ENCODE measurements at places on chromosomes 13 and 19.
A peak's percentile ranks its signal among the peaks of the same experiment; 100 is the strongest.

DNA sequence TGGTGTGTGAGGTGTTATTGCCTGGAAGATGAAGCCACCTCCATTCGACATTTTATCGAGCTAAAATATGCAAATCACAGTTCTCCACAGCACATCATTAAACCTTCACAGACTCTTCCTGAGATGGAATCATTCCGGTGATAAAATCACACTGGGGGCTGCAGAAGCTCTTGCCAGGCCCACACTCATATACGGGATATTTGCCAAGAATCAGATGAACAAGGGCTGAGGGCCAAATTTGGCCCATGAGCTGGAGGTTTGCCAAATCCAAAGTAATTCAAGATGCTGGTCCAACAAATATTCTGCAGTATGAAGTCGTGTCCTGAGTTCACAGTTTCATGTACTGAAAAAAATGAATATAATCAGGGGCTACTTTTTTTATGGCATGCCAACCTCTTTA lies 16.7 kb upstream of the RXFP2 start:
- DNase-seq: no peak
- no peaks in the 10 kb centered on the region for H3K36me3 ChIP-seq
- no peaks in the 10 kb centered on the region for H3K27me3 ChIP-seq
- no peak overlapping the region for H3K4me3 ChIP-seq

GRCh38 chr13:87887459-87888123 lies 216.4 kb downstream of the SLITRK5 start:
- H3K27me3 ChIP-seq: no peaks in the 10 kb centered on the region
- no peak overlapping the region for H3K4me3 ChIP-seq
- DNase-seq: no peak
- H3K27ac ChIP-seq: no peak overlapping the region

- H3K4me3 ChIP-seq: no peak overlapping the region
- H3K27ac ChIP-seq: no peak overlapping the region
- no peaks in the 10 kb centered on the region for H3K36me3 ChIP-seq
- no peaks in the 10 kb centered on the region for H3K27me3 ChIP-seq
- DNase-seq: no peak
Observed at GRCh38 chr13:37429976-37430375, 168.6 kb downstream of the POSTN start.

GRCh38 chr19:51830274-51830673 lies 35.3 kb downstream of the FPR3 start:
- H3K27ac ChIP-seq: no peak overlapping the region
- DNase-seq: no peak
- no peaks in the 10 kb centered on the region for H3K36me3 ChIP-seq
- H3K4me1 ChIP-seq: no peaks in the 10 kb centered on the region
- H3K4me3 ChIP-seq: no peak overlapping the region

DNA sequence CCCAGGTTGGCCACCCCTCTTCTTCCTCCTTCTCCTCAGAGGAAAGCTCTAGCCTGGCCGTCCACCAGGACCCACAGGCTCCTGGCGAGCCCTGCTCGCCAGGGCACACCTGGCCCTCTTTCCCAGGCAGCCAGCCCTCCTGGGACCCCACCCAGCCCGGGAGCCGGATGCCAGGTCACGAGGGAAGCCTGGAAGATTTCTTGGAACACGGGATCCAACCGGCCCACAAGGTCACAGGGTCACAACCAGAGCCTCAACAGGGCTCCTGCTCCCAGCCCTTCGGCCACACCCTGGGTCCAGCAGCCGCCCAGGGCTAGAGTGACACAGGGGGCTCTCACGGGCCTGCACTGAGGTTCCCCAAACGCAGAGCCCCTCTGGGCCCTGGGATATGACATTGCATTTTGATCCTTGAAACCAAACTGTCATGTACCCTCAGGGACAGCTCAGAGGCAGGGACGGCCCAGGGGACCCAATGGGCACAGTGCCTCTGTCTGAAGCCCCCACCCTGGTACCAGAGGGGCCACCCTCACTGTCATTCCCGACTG lies 5.5 kb downstream of the MKNK2 start:
- peak overlapping the region; percentile 100 for H3K27ac ChIP-seq
- peaks cover 33% of the 10 kb centered on the region for H3K36me3 ChIP-seq

DNA sequence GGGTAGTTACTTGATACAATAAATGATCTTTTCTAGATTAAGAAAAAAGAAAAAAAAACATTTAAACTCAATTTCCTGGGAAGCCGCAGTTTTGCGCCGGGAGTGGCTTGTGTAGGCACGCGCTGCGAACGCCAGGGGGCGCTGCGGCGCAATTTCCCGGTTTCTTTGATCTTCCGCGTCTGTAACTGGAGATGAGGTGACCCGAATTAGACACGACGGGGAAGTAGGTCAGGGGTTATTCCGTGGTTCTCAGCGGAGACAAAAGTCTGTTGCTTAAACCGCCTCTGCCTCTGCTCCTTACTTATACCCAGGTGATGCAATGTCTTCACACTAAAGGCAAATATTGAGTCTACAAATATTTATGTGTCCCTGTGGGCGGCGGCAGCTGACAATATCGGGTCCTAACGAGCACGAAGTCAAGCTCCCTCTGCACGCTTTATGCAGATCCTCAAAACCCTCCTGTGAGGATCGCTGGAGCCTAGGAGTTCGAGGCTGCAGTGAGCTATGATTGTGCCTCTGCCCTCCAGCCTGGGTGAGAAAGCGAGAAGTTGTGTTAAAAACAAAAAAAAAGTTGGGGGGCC lies 15.2 kb downstream of the STXBP2 start:
- no peaks in the 10 kb centered on the region for H3K27me3 ChIP-seq
- no peak for DNase-seq
- H3K4me3 ChIP-seq: no peak overlapping the region
- H3K4me1 ChIP-seq: peaks cover 4% of the 10 kb centered on the region

- H3K4me3 ChIP-seq: no peak overlapping the region
- DNase-seq: no peak
- no peaks in the 10 kb centered on the region for H3K36me3 ChIP-seq
- H3K4me1 ChIP-seq: no peaks in the 10 kb centered on the region
- no peak overlapping the region for H3K27ac ChIP-seq
Observed at GRCh38 chr19:32230441-32230840, 115.0 kb upstream of the ZNF507 start.

DNA sequence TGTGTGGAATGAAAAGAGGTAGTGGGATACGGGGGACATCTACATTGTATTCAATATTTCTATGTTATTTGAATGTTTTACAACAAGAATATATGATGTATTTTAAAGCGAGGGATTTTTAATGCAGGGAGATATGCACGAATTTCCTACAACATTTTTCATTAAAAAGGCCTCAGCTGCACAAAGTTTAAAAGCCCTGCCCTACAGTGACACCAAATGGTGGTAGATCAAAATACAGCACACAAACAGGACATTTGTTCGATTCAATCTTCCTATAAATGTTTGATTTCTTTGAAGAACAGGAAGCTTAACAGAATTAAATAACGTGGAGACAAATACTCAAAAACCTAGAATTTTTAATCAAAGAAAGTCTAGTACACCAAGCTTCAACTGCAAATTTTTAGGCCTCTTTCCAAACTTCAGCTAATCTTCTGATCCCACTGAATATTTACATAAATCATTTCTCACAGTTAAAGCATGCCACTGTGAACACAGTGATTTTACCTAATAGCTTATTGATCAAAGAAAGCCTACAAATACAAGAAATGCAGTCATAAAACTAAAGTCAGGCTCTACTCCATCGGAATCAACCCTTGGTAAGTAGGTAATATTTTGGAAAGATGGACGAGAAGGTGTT lies 257.2 kb downstream of the DIAPH3 start:
- DNase-seq: no peak
- no peaks in the 10 kb centered on the region for H3K4me1 ChIP-seq
- H3K27me3 ChIP-seq: no peaks in the 10 kb centered on the region
- no peak overlapping the region for H3K27ac ChIP-seq
- no peak overlapping the region for H3K4me3 ChIP-seq

- H3K4me3 ChIP-seq: no peak overlapping the region
- no peaks in the 10 kb centered on the region for H3K36me3 ChIP-seq
- H3K27me3 ChIP-seq: no peaks in the 10 kb centered on the region
- H3K4me1 ChIP-seq: no peaks in the 10 kb centered on the region
Observed at GRCh38 chr13:29716493-29716892, 121.0 kb upstream of the SLC7A1 start.

DNA sequence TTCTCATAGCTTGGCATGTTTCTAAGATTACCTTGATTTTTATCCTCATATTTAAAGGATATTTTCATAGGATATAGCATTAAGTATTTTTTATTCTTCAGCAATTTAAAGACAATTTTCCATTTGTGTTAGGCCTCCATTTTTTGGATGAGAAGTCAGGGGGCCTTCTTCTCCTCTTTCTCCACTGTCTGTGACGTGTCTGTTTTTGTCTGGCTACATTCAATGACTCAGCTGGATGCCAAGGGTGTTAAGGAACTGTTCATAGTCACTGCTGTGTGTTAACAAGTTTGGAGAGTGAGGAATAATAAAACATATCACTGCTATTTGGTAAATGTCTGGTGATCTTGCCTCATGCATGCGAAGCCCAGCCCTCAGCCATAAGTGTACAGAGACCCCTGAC lies 36.4 kb downstream of the ZNF582 start:
- no peak overlapping the region for H3K27ac ChIP-seq
- no peaks in the 10 kb centered on the region for H3K36me3 ChIP-seq
- H3K4me3 ChIP-seq: no peak overlapping the region
- no peaks in the 10 kb centered on the region for H3K4me1 ChIP-seq

GRCh38 chr13:98519976-98520375 lies 56.9 kb downstream of the STK24 start:
- H3K4me3 ChIP-seq: no peak overlapping the region
- H3K36me3 ChIP-seq: peaks cover 18% of the 10 kb centered on the region
- H3K27me3 ChIP-seq: no peaks in the 10 kb centered on the region
- H3K27ac ChIP-seq: peak overlapping the region; percentile 62
- H3K4me1 ChIP-seq: peaks cover 64% of the 10 kb centered on the region
- DNase-seq: no peak

GRCh38 chr13:76667551-76667950 lies 218.7 kb downstream of the KCTD12 start:
- H3K36me3 ChIP-seq: no peaks in the 10 kb centered on the region
- H3K4me1 ChIP-seq: no peaks in the 10 kb centered on the region
- H3K27me3 ChIP-seq: no peaks in the 10 kb centered on the region
- no peak overlapping the region for H3K4me3 ChIP-seq
- H3K27ac ChIP-seq: no peak overlapping the region

- H3K4me3 ChIP-seq: no peak overlapping the region
- no peaks in the 10 kb centered on the region for H3K4me1 ChIP-seq
- H3K36me3 ChIP-seq: no peaks in the 10 kb centered on the region
- DNase-seq: no peak
- H3K27me3 ChIP-seq: no peaks in the 10 kb centered on the region
Observed at GRCh38 chr13:92681239-92681638, 545.4 kb upstream of the GPC6 start.

- no peak overlapping the region for H3K27ac ChIP-seq
- H3K27me3 ChIP-seq: no peaks in the 10 kb centered on the region
- no peak for DNase-seq
- H3K36me3 ChIP-seq: no peaks in the 10 kb centered on the region
- peaks cover 60% of the 10 kb centered on the region for H3K4me1 ChIP-seq
Observed at GRCh38 chr19:18475004-18475453, 37.1 kb upstream of the ISYNA1 start.

- H3K4me3 ChIP-seq: no peak overlapping the region
- H3K4me1 ChIP-seq: no peaks in the 10 kb centered on the region
- DNase-seq: no peak
- H3K27me3 ChIP-seq: no peaks in the 10 kb centered on the region
- H3K27ac ChIP-seq: no peak overlapping the region
Observed at GRCh38 chr13:41384749-41385503, 72.4 kb upstream of the RGCC start.

GRCh38 chr19:4390567-4391305 lies 9.6 kb downstream of the SH3GL1 start:
- H3K36me3 ChIP-seq: peaks cover 11% of the 10 kb centered on the region
- peak overlapping the region; percentile 77 for H3K27ac ChIP-seq
- DNase-seq: no peak
- no peaks in the 10 kb centered on the region for H3K27me3 ChIP-seq
- peaks cover 97% of the 10 kb centered on the region for H3K4me1 ChIP-seq
- H3K4me3 ChIP-seq: peak overlapping the region; percentile 17

DNA sequence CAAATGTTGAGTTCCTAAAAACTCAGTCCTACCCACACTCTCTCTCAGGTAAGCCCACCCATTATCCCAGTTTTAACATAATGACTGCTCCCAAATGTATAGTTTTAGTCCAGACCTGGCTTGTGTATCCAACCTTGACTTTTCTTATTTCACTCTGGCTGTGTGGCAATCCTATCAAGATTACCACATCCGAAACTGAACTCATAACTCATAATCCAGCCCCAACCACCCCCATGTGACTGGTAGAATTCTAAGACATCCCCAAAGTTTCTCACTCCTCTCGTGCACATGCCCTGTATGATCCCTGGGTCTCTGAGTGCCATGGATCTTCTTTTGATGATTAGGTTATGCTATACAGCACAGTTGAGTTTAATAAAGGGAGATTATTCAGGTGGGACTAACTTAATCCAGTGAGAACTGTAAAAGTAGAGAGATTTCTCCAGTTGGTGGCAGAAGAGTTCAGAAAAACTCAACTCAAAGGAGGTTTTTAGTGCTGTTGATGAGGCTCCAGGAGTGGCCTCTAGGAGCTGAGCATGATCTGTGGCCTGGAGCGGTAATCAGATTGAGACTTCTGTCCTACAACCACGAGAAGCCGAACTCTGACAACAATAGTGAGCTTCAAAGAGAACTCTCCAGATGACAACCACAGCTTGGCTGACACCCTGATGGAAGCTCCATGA lies 413.4 kb downstream of the ZNF536 start:
- peaks cover 21% of the 10 kb centered on the region for H3K4me1 ChIP-seq
- no peaks in the 10 kb centered on the region for H3K27me3 ChIP-seq
- no peak overlapping the region for H3K27ac ChIP-seq
- no peak overlapping the region for H3K4me3 ChIP-seq

DNA sequence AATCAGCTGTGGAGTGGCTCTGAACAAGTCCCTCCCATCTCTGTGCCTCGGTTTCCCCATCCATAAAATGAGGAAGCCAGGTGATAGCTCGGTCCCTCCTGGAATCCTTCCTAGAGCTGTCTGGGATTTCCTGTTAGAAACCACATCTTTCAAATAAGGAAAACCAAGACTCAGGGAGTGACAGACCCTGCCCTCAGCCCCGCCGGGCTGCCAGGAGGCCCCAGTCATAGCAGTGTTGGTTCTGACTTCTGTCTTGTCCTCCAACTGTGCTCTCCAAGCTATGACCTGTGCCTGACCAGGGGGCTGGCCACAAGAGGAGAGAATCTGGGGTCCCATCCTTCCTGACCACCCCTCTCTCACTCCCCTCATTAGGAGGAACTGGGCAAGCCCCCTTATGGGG lies 1.1 kb upstream of the SHD start:
- no peak overlapping the region for H3K4me3 ChIP-seq
- no peaks in the 10 kb centered on the region for H3K36me3 ChIP-seq
- peaks cover 12% of the 10 kb centered on the region for H3K27me3 ChIP-seq
- H3K4me1 ChIP-seq: peaks cover 19% of the 10 kb centered on the region
- no peak for DNase-seq
